Caudate nucleus (tissue), 63 donors: ENCODE measurements at places on chromosomes 16 and 17.

- no peak for DNase-seq
These were observed 116.0 kb downstream of the MAP2K4 start for GRCh38 chr17:12136646-12137045.

GRCh38 chr16:86406056-86406455 lies 104.3 kb upstream of the FOXF1 start:
- no peak for DNase-seq

GRCh38 chr17:33779234-33779591 lies 475.9 kb upstream of the CCL2 start:
- DNase-seq: peak; percentile 79

DNA sequence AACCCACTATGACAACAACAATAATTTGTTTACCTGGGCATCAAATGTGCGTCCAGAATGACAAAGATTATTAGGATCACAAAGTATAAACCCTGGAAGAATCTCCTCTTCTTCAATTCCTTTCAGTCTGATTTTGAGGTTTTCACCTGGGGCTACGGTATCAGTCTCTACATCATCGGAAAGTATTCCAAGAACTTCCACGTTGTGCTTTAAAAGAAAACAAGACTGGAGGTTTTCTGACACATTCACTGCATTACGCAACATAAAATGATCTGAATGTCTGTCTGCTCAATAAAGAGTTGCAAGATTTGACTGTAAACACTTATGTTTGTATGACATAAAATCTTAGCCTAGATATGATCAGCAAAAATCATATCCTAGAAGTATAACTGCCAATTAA lies 26.0 kb upstream of the RSL1D1 start:
- DNase-seq: no peak

DNA sequence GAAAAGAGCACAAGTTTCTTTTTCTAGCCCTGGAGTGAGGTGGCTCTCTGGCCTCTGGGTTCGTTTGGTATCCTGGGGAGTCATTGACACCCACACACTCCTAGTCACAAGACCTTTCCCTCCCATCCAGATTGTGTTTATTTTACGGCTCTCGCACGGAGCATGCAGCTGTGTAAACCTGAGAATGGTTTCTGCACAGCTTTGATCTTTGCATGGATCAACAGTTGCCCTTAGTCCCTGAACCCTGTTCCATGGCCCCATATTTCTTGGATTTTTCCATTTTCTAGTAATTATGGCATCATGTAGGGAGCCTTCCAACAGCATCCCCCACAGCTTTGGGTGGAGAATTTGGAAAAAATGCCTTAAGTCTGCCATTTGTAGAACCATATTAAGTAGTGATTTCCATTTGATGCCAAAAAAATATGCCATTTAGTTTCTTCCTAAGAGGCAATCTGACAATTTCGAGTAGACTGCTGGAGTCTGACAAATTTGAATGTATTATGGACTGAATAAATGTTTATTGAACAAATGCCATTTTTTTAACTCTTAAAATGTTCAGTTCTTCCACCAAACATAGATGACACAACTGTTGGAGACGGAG lies 197.7 kb downstream of the WWOX start:
- DNase-seq: no peak

DNA sequence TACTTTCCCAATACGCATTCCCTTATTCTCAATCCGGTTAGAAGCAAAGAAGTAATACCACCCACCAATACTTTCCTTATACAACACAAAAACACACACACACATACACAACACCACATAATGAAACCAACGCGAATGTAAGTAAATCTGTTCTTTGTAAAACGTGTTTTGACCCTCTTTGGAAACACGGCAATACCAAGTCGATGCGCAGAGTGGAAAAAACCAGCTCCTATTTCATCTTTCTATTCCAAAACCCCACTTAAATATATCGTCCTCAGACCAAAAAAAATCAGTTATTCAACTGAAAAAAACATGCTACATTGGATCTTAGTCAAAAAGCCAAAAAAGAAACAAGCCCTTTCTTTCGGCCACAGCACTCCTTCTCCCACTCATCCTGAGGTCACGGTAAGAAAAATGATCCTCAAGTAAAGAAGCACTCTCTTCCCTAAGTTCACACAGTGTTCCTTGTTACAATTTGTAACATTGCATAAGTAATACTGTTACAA lies 31.0 kb upstream of the ARL4D start:
- no peak for DNase-seq

- no peak for DNase-seq
These were observed 27.4 kb upstream of the TNS4 start for GRCh38 chr17:40528692-40529417.

DNA sequence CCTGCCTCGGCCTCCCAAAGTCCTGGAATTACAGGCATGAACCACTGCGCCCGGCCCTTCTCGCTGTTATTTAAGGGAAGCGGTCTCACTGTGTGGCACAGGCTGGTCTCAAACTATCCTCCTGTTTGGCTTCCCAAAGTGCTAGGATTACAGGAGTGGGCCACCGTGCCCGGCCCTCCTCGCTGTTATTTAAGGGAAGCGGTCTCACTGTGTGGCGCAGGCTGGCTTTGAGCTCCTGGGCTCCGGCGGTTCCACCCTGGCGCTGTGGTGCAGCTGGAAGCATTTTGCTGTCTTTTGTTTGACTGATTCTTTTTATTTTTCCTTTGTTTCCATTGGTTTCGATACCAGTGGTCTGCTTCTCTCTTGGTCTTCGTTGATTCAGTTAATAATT lies 40.7 kb downstream of the FOXK2 start:
- no peak for DNase-seq

DNA sequence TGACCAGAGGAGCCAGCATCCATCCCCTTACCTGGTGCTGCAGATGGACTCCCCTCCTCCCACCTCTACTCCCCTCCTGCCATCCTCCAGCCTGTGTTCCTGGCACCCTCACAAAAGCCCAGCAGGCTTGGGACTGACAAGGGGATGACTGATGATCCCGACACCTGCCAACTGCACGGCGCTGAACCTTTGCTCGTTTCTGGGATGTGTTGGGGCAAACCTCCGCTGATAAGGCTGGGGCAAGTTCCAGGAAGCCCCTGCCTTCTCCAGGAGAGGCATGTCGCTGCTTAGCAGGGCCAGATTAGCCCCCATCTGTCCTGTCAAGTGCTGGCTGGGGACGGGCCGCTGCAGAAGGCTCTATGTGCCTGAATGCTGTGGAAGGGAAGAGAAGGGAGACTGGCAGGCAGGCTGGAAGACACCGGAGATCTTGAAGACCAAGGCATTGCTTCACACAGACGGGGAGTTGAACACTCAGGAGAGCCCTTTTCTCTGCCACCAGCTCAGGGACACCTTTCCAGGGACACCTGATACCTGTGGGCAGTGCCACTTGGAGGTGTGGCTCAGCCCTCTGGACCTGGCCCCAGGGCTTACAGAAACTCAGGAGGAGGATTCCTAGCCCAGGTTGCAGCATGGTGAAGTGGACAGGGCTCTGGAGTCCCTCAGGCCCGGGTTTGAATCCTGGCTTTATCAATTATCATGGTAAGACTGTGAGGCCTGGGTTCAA lies 973 bp upstream of the KRT15 start:
- DNase-seq: no peak

GRCh38 chr16:336269-336668 lies 16.3 kb downstream of the AXIN1 start:
- DNase-seq: no peak

GRCh38 chr17:39631403-39631802 lies 4.7 kb downstream of the PPP1R1B start:
- no peak for DNase-seq

- no peak for DNase-seq
These were observed 34.4 kb downstream of the CTU2 start for GRCh38 chr16:88740727-88741055.

- no peak for DNase-seq
These were observed 183.0 kb downstream of the RBFOX3 start for GRCh38 chr17:79427621-79428539.

DNA sequence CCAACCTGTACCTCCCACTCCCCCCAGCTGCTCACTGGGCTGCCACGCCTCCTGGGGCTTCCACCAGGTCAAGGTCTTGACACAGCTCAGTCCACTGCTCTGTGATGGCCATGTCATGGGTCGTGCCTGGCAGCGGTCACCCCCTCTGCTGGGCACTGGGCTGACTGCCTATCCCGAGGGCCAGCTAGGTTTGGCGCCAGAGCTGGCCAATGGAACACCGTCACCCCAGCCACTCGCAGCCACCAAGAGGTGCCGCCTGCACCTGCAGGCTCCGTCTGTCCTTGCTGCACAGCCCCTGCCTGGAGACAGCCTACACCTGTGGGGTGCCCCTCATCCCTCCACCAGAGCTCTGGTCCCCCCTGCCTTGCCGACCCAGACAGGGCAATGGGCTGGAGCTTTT lies 4.5 kb upstream of the RAB40C start:
- no peak for DNase-seq

- DNase-seq: no peak
These were observed 348.5 kb downstream of the KCNJ2 start for GRCh38 chr17:70517816-70518215.

DNA sequence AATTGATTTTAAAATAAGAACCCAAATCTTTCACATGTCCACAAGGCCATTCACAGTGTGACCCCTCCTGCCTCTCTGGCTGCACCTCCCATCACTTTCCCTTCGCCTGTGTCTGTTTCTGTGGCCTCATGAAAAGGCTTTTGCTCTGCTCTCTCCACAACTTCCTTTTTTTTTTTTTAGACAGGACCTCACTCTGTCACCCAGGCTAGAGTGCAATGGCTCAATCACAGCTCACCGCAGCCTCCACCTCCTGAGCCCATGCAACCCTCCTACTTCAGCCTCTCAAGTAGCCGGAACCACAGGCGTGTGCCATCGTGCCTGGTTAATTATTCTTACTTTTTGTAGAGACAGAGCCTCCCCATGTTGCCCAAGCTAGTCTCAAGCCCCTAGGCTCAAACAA lies 197.1 kb downstream of the ABCC12 start:
- DNase-seq: no peak

- no peak for DNase-seq
These were observed 14.5 kb upstream of the KRTAP9-2 start for GRCh38 chr17:41211845-41212466.

- DNase-seq: peak; percentile 42
These were observed 11.5 kb upstream of the FOXN1 start for GRCh38 chr17:28494445-28495188.

DNA sequence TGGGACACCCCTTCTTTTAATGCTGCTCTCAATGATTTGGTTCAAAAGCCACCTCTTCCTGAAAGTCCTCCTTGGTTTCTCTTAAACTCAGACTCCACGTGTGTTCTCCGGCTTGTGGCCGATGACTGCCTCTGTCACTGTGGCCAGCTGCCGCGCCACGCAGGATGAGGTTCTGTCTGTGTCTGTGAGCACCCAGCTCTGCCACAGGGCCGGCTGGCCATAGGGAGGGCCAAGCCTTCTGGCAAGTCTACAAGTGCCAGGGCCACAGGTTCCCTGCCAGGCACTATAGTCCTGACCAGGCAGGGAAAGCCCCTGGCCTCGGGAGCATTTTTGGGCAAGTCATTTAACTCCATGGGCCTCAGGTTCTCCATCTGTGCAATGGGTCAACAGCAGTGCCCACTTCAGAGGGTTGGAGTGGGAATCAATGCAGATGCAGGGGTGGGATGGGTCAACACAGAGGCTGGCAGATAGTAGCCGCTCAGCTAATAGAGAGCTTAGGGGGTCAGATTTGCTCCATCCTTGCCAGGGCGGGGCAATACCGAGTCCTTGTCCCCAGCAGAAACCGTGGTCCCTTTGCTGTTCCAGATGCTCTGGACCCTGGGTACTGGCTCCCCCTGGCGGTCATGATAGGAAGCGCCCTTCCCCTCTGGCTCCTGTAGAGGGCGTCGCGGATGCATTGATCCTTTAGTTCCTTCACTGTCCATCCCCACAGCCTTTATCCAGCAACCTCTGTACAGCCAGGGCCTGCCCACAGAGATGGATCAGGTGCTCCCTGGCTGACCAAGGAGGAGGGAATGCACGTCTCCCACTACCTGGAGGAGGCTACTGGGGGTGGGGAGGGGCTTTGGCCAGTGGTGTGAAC lies 19.3 kb upstream of the ADGRG3 start:
- DNase-seq: peak; percentile 74

DNA sequence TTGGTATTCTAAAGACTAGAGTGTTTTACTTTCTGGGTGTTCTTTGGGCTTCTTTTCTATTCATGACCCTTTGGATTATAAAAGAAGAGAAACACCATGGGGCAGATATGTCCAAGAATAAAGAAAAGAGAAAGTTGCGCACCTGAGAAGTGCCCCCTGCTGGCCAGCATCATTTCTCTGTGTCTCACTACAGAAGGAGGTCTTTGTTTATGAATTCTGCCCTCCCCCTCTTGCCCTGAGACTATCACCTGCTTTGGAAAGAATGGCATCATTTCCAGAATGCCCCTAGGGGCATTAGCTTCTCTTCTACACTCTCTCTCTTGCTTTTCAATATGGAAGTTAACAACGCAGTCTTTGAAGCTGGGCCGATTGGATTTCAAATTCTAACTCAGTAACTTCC lies 45.0 kb downstream of the CDH13 start:
- DNase-seq: no peak

DNA sequence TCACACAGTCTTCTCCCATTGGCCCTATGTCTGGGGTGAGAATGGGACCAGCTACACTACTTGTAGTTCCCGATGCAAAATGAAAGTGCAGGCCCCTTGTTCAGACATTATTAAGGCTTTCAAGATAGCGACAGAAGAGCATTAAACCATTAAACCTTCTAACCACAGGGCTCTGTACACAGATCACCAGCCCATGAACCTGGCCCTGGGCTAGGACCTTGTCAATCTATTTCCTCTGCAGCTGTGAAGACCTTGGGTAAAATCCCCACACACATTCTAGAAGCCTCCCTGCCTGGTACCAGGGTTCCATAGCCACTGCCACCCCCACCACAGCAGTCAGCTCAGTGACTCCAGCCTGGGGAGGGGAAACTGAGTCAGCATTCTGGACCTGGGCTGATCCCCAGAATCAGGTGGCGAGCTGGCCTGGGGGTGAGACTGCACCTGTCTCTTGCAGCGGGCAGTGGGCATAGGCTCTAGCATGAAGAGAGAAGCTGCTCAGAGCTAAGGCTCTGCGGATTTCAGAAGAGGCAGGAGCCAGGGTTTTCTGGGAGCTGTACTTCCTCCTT lies 119.7 kb upstream of the LHX1 start:
- DNase-seq: no peak

DNA sequence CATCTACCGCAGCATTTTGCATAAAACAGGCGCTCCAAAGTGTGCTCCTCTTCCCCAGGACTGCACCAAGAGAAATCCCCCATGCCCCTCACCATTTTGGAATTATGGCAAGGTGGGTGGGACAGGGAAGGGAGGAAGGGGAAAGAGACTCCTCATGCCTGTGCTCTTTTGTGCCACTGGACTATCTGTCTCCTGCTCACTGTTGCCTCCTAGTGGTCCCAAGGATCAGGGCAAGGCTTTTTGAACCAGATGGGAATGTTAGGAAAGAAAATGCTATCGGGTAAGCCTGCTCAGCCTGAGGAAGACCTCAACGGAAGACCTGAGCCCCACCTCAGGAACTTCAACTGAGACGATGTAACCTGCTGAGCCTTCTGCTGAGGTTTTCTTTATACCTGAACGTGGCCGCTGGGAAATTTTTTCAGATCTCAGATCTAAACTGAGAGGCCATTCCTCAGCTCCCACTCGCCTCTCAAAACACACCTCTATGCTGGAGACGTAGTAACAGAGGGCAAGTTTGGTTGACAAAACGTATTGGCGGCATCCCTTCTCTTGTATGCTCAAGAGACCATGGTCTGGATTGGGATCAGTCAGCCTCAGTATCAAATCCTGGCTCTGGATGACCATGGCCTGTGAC lies 58.3 kb downstream of the SPACA3 start:
- DNase-seq: no peak
